Activated CD4-positive, alpha-beta T cell treated with anti-CD3 and anti-CD28 coated beads for 24 hours (primary cell): ENCODE measurements at places on chromosomes 5 and 9.

DNA sequence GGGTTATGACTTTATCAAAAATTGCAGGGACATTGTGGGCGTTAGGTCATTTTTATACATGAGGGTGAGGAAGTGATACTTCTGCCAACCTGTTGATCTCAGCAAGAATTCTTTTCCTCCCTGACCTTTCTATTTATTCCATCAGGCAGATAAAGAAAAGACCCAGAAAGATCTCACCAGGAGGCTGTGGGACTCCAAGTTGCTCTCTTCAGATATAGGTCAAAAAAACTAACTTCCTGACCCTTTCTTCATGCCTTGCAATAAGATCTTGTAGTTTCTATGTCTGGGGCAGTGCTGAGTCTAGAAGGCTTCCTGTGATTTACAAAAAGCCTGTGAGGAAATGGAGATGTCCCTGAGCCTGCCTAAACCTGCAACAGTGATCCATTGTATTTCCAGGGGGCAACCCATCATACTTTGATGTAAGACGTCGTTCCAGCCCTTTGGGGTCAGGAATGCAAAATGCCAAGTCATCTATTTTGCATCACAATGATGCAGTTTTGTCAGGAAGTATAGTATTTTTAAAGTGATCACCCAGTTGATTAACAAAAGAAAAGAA lies 22.0 kb upstream of the PIK3R1 start:
- no peak for DNase-seq

DNA sequence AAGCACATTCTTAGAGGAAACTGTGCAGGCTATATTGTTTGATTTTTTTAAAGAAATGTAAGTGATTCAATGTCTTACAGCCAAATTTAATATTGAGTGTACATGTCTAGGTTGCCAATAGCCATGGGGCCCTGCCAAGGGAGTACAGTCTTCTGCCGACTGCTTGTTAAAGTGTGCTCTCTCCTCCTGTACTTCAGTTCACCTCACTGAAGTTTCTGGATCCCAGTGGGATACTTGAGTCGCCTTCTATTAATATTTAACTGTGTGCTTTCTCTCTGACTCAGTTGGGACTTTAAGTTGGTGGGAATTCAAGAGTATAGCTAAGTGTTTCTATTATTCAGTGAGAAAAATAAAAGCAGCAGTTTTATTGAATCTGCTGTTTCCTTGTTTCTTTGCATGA lies 44.5 kb upstream of the C5orf47 start:
- no peak for DNase-seq

DNA sequence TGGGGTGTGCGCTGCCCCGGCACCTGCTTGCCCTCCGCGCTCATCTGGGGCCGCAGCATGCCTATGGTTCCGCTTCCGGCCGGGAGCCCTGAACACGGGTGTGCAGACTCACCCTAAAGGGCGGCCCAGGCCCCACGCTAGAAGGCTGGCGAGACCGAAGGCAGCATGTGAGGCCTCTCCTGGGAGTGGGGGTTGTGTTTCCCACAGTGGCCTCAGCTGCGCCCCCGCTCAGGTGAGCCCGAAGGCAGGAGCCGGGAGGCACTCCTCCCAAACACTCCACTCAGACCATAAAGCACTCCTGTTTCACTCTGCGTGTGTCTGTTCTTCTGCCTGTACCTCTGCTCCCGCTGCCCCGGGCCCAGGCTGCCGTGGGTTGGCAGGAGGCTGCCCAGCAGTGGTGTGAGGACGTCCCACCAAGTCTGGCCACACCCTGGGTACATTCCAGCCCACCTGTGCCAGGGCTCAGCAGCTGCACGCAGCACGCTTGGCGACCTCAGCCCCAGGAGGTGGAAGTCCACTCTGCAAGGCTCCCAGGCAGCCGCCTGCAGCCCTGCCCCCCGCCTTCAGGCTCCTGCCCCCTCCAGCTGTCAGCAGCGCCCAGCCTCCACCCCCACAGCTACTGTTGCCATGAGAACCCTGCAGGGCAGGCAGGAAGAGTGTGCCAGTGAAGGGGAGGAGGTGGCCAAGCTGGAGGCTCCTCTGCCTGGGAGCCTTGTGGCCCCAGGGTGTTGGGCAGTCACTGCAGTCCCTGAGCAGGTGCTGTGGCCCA lies 1.2 kb upstream of the AJM1 start:
- DNase-seq = no peak

DNA sequence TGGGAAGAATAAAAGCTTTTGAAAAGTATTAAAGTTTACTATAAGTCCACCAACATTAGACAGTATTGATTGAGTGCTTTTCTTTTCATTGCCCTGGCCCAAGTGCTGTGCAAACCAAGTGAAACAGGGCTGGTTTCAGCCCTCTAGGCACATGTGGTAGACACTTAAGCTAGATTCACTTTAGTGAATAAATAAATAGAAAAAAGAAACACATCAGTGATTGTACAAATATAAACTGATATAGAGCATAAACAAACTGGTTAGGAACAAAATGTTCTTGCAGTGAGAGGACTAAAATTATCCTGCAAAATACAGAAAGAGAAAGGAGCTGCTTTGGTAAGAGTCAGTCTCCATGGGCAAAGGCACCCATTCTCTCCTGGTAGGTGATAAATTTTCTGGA lies 29.7 kb downstream of the ACTBL2 start:
- no peak for DNase-seq

- no peak for DNase-seq
Measured at GRCh38 chr9:34456151-34456550, 2.2 kb downstream of the FAM219A start.

- DNase-seq = no peak
Measured at GRCh38 chr5:5634817-5635216, 212.3 kb downstream of the ICE1 start.

GRCh38 chr9:78807286-78807685 lies 510.4 kb downstream of the PSAT1 start:
- no peak for DNase-seq

GRCh38 chr5:41112486-41113455 lies 41.6 kb upstream of the MROH2B start:
- DNase-seq = no peak

- DNase-seq = no peak
Measured at GRCh38 chr5:139833525-139833924, 37.9 kb downstream of the PSD2 start.

- DNase-seq = no peak
Measured at GRCh38 chr5:152905286-152905685, 500.2 kb upstream of the NMUR2 start.

DNA sequence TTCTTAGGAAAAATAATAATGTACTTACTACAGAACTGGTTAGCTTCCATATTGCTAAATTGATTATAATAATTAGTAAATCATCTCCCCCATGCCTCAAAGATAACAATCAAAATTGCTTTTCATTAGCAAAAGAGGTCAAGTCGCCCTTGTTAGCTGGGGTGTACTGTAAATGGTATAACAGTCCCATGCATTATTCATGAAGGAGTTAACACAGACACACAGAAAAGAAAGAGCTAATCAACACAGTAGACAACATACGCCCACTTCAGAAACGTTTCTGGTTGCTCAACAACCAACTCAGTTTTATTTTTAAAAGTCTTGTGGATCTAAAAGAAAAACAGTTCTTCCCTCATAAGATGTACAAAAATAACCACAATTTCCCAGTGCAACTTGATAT lies 100.2 kb downstream of the MPDZ start:
- no peak for DNase-seq

GRCh38 chr9:120714846-120715388 lies 647 bp upstream of the MEGF9 start:
- no peak for DNase-seq
